ENCODE measurements at places on chromosomes 4 and X. TPM values are rescaled to one million over a fixed set of nuclear protein-coding genes. Genes with fewer than 3 reads are reported as not detected.

Gene MED14
- polyA plus RNA-seq, result 48.8 TPM

Gene RAB28
- 35.3 TPM for polyA plus RNA-seq

Gene NCAPG
- 23.4 TPM for polyA plus RNA-seq

Gene SHROOM4
- 17.4 TPM for polyA plus RNA-seq

Gene GRIA3
- polyA plus RNA-seq, result 2.3 TPM

Gene RS1
- 0.17 TPM for polyA plus RNA-seq

Gene CLCN5
- 85.9 TPM for polyA plus RNA-seq

Gene ART3
- polyA plus RNA-seq, result 0.57 TPM

Gene DDIT4L
- polyA plus RNA-seq, result 3.1 TPM

Gene TACC3
- 50.8 TPM for polyA plus RNA-seq

Gene CUL4B
- 79.6 TPM for polyA plus RNA-seq

Gene RHOXF1
- polyA plus RNA-seq, result 3.1 TPM

Gene HEPH
- polyA plus RNA-seq, result 44.6 TPM

Gene VCX3A
- polyA plus RNA-seq, result not detected

Gene TBC1D14
- polyA plus RNA-seq, result 66.4 TPM

Gene SLC38A5
- 6.6 TPM for polyA plus RNA-seq

Gene HHIP
- polyA plus RNA-seq, result 4.0 TPM

Gene SUPT20HL1
- not detected for polyA plus RNA-seq

Gene OPRPN
- not detected for polyA plus RNA-seq

Gene RBM47
- 116 TPM for polyA plus RNA-seq

Gene ANXA5
- polyA plus RNA-seq, result 373 TPM

Gene SMIM43
- 0.62 TPM for polyA plus RNA-seq

Gene CXorf49B
- polyA plus RNA-seq, result not detected

Gene SATL1
- polyA plus RNA-seq, result 0.39 TPM

Gene GAGE12F
- polyA plus RNA-seq, result not detected
